ENCODE measurements at places on chromosomes 2 and 18.

- DNase-seq = no peak
These were observed 61.7 kb downstream of the INPP5D start for GRCh38 chr2:233121856-233122255.

DNA sequence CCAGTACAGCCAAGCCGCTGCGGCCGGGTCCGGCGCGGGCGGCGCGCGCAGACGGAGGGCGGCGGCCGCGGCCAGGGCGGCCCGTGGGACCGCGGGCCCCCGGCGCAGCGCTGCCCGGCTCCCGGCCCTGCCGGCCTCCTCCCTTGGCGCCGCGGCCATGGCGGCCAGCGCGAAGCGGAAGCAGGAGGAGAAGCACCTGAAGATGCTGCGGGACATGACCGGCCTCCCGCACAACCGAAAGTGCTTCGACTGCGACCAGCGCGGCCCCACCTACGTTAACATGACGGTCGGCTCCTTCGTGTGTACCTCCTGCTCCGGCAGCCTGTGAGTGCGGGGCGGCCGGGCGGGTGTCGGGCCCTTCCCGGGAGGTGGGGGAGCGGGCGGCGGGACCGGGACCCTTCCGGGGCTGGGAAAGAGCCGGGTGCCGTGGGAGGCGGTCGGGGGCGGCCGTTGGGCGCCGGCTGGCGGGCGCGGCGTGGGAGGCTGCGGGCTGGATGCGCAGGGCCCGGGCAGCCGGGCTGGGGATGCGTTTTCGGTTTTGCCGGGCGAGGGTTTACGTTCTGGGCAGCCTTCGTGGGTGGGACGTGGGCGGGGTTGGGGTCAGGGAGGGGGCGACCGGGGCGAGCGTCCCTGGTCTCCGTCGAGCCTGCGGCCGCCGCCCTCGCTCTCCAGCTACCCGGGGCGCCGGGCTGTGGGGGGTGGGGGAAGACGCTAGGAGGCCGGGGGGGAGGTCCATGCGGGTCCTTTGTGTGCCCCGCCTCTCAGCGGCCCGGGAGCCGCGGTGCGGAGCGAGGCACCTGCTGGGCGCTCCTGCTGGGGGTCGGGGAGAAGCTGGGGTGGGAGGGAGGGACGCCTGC, 537 bp downstream of the AGFG1 start:
- peak; percentile 45 for DNase-seq

- no peak for DNase-seq
These were observed 4.5 kb downstream of the PSTPIP2 start for GRCh38 chr18:46067438-46068007.

DNA sequence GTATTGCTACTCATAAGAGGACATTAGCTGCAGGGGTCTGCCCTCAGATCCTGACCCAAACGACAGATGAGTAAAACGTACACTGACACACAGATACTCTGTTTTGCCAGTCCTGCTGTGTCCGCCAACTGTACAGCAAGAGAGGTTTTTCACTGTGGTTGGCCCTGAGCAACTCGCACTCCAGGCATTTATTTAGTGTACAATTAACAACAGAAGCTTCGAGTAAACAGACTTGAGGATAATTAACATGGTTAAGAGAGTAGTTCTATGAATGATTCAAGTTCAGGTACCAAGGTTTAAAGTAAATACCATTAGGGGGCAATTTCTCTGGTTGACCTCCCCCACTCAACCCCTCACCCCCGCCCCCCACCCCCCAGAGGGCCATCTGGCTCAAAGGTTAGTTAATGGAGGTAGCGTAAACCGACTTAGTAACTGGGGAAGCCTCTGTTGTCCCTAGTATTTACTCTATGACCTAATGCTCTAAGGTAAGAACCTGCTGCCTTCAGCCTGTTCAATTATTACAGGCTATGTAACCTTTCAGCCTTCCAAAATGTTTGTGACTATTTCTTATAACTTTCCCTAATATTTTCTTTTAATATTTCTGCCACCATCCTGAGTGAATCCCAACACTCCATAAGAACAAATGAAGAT, 103.9 kb upstream of the XIRP2 start:
- no peak for DNase-seq

DNA sequence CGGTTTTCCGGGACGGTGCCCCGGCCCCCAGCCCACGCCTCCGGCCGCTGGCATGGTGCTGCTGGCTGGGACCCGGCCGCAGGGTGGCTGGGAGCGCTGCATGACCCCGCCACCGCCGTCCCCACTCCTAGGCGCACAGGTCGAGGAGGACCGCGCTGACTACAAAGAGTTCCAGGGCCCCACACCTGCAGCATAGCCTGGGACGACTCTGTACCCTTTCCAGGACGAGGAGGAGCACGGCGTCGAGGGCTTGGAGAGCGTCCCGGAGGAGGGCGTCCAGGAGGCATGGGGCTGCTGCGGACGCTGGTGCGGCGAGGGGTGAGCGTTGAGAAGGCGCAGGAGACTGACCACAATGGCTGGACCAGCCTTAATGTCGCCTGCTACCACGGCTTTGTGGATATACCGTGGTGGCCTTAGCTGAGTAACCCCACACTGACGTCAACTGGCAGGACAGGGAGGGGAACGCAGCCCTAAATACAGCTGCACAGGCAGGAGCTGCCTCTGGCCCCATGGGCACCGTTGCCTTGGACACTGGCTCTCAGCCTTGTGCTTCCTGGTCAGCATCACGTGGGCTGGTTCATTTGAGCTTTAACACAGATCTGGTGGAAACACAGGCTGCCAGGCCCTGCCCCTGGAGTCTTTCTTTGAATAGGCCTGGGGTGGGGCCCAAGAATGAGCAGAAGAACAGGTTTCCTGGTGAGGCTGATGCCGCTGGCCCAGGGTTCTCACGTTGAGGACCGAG, 40.9 kb upstream of the TRIM43B start:
- DNase-seq = no peak

DNA sequence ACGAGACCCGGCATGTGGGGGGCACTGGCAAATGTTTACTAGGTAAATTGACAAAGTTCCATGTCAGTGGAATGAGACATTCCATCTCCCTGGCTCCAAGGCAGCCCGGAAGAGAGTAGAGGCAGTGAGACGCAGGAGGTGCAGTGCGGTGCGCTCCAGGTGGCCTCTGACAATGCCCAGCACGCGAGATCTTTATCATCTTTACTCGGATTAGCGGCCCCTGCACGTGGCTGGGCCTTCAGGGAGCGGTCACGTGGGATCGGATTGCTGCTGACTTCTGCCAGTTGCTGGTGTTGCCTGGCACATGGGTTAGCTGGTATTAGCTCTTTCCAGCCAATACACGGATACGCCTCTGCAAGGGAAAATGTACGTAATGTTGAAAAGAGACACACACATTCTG, 151.2 kb upstream of the ALKAL2 start:
- DNase-seq = no peak

DNA sequence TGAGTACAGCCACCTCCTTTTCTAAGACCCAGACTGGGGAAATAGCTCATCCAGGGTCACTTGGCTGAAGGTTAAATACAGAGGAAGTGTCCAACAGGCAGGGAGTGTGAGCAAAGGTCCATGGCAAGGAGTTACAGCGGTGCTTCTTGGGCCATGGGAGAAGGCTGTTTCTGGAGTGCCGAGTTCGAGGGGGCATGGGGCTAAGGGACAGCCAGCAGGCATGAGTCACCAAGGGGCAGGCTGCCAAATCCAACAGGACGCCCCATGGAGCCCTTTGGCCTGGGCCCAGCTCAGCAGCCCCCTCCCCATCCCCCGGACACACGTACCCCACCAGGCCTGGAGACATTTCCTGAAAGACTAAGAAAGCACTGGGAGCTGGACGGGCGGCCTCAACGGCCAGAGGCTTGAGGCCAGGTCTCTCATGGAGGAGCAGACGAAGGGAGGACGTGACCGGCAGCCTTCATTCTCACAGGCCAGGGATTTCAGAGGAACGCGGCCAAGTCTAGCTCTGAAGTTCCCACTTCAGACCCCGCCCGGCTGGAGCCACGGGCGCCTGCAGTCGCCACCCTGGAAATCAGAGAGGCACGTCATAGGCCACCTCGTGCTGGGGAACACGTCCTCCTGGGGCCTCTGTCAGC, 160.4 kb downstream of the SMAD7 start:
- no peak for DNase-seq

GRCh38 chr2:120331903-120332302, 14.0 kb upstream of the INHBB start:
- no peak for DNase-seq

DNA sequence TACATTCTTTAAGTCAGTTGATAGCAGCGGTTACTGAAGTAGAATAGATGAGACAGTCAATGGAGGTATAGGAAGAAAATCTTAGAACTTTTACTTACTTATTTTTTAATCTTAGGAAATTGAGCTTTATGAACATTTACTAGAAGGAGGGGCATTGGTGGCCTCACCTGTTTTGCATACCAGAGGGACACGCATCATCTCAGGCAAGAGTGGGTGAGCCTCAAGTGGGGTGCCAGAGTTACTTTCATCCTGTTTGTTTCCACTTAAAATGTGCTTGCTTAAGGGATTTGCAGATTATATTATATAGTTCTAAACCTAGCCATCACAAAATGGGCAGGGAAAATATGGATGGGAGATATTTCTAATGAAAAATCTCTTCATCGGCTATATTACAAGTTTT, 61.6 kb downstream of the WDR7 start:
- no peak for DNase-seq

DNA sequence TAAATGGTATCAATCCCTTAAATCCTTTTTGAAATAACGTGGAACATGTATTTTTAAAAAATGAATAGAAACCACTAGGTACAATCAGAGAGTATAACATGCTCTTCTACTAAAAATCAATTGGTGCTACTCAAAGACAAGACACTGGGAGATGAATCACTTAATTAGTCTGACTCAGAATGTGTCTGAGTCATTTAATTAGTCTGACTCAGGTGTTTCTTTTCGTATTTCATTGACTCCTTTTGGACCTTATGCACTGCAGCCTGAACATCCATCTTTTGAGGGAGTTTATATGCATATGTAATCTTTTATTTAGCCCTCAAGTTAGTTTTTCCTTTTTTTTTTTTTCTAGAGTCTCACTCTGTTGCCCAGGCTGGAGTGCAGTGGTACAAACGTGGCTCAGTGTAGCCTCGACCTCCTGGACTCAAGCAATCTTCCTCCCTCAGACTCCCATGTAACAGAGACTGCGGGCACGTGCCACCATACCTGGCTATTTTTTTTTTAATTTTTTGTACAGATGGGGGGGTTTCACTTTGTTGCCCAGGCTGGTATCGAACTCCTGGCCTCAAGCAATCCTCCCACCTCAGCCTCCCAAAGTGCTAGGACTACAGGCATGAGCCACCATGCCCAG, 26.5 kb downstream of the PPP4R3B start:
- DNase-seq = no peak

All from stimulated activated CD8-positive, alpha-beta memory T cell treated with anti-CD3 and anti-CD28 coated beads, Interleukin-12 subunit alpha, Interleukin-12 subunit beta, amount 100 ng/mL, for 4 hours (primary cell).